Ecto neural progenitor cell (in vitro differentiated cells): ENCODE measurements at places on chromosomes 12 and 14.

GRCh38 chr12:120693848-120694247 is 6.9 kb downstream of the MLEC start:
- DNase-seq = no peak

DNA sequence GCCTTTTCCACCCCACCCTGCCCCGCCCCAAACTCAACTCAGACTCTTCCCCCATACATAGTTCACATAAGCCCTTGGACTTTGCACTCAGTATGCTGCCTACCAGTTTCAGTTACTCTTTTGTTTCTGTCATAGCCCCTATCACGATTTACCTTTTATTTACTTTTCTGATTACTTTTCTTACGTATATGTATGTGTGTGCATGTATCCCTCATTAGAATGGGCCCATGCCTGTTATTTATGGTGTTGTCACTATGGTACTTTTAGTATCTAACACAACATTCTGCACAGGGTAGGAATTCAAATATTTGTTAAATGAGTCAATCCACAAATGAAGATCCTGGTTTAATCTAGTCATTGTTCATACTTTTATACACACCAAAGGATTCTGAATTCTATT is 16.5 kb upstream of the LUM start:
- DNase-seq = no peak

GRCh38 chr12:110256780-110257431 is 24.1 kb upstream of the ATP2A2 start:
- no peak for DNase-seq

DNA sequence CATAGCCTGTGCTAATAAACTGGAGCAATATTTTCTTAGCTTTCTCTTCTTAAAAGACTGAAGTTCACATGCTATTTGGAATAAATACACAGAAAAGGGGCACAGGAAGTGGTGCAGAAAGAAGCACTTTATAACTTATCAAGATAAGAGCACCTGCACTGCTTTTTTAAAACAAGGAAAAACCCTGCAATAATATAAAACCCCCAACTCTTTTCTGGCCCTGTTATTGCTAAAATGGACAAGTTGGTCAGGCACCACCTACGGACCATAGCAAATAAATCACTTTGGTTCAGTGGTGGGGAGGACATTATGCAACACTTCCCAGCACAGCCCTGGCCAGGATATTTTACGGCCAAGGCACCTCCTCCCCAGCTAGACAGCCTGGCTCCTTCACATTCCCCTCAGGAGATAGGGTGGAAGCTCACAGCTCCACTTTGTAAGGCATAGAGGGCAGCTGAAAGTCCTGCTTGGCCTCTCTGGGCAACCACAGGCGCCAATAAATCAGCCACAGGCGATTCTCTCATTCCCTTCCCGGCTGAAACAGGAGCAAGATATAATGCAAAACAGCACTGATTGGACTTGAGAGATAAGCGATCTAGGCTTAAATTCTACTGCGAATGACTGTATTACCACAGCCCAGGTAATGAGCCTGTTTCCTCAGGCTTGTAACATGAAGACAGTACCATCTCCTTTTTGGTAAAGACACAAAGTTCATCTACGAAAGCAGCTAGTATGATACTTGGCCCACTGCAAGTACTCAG is 2.0 kb downstream of the ZBTB25 start:
- DNase-seq = no peak

- DNase-seq = no peak
These were observed 71.6 kb downstream of the MAP1LC3B2 start for GRCh38 chr12:116630762-116631161.

GRCh38 chr12:10358131-10358530 is 31.7 kb downstream of the KLRK1 start:
- no peak for DNase-seq

- DNase-seq = no peak
These were observed 291.7 kb upstream of the DDHD1 start for GRCh38 chr14:53444677-53445312.

- no peak for DNase-seq
These were observed 454.2 kb downstream of the AEBP2 start for GRCh38 chr12:19893514-19893913.

GRCh38 chr14:65065719-65066118 is 36.6 kb downstream of the MAX start:
- DNase-seq = no peak

DNA sequence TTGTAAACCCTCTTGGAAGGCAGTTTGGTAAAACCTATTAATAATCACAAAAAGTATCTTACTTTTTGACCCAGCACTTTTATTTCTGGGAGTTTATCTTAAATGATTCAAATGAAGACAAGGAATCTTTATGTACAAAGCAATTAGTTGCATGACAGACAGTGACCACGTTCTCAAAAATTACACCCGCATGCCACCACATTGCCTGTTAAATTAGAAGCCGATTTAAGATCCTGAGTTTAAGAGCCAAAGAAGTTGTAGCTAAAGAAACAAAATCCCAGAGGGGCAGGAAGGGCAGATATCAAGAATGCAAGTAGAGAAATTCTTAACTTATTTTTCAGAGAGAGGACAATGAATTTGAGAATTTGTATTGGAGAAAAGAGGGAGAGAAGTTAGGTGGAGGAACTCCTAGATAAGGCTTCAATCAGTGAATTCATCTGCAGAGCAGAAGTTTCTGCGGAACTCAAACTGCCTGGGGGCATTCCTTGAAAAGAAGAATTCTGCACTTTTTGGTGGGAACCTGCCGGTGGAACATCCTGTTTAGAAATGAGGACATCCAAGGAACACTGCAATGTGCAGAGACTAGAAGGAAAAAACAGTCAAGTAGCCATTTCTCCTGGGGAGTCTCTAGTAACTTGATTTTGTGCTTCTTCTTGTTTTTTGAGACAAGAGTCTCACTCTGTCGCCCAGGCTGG is 1.1 kb upstream of the RIOX1 start:
- no peak for DNase-seq

GRCh38 chr14:65281991-65282895 is 130.3 kb upstream of the FUT8 start:
- DNase-seq = peak; percentile 77

- no peak for DNase-seq
These were observed 14.6 kb upstream of the SP1 start for GRCh38 chr12:53365245-53365904.

DNA sequence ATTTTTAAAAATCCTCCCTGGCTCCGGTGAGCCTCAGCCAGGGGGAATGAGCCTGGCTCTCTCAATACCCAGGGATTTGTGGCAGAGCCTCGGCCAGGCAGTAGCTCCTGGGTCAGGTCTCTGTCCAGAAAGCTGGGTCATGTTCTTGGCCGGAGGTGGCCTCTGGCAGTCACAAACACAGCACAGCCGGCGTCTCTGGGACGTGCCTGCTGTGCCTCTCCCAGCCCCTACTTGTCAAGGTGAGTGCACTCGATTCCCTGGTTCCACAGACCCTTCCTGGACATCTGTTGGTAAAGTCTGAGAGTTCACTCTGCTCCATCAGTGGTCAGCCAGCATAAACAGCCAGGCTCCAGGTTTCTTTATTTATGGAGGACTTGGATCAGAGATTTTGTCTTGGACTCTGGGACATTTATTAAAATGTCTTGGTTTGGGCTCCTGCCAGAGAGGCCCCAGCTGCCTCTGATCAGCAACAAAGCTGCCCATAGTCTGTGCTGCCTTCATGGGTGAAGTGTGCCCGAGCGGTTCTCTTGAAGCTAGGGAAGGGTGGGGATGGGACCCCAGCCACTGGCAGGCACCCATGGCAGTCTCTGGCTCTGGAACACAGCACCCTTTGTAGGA is 56.7 kb downstream of the DGLUCY start:
- no peak for DNase-seq

- DNase-seq = no peak
These were observed 185.3 kb downstream of the TSPAN9 start for GRCh38 chr12:3262470-3262869.

- peak; percentile 86 for DNase-seq
These were observed 10.9 kb downstream of the TCHP start for GRCh38 chr12:109910969-109911348.

GRCh38 chr12:14362352-14362751 is 3.1 kb upstream of the ATF7IP start:
- no peak for DNase-seq

GRCh38 chr12:74328623-74329022 is 209.0 kb upstream of the ATXN7L3B start:
- DNase-seq = no peak

GRCh38 chr12:131561051-131561450 is 149.8 kb upstream of the SFSWAP start:
- DNase-seq = no peak

GRCh38 chr14:57818511-57818910 is 47.4 kb downstream of the SLC35F4 start:
- no peak for DNase-seq

- no peak for DNase-seq
These were observed 5.4 kb downstream of the RPS6KA5 start for GRCh38 chr14:91055016-91055415.

- DNase-seq = no peak
These were observed 23.8 kb downstream of the MLXIP start for GRCh38 chr12:122102331-122102730.

- DNase-seq = no peak
These were observed 5.6 kb upstream of the EPS8 start for GRCh38 chr12:15794836-15795235.

DNA sequence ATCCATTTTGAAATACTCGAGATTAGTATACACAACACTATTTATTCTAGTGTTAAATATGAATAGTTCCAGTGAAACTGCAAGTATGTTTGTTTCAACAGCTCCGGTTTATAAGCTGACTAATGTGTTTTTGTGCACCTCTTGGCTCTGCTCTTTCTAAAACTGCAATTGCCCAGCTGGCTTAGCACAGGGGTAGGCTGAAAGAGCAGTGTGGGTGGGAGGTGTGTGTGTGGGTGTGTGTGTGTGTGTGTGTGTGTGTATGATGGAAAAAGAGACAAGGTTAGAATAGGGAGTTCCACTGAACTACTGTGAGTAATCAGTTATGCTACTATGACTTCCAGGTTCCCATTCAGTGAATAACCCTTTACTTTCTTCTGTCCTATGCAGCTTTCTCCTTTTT is 37.8 kb upstream of the DDHD1 start:
- DNase-seq = no peak

DNA sequence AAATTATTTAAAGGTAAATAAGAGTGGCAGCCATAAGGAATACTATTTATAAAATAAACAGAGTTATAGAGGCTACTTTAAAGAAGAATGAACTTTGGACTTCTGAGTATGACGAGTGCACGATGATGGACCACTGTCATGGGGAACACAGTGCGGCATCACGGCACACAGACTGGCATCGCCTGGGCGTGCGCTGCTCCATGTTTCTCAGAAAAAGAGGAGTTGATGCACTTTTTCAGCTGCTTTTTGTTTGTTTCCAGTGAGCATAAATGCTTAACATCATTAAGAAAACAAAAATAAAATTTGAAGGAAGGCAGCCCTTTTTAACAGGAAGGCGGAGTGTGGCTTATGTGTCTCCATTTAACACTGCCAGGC is 23.3 kb upstream of the EAPP start:
- DNase-seq = no peak

GRCh38 chr14:24075485-24076301 is 4.3 kb downstream of the CPNE6 start:
- DNase-seq = no peak

DNA sequence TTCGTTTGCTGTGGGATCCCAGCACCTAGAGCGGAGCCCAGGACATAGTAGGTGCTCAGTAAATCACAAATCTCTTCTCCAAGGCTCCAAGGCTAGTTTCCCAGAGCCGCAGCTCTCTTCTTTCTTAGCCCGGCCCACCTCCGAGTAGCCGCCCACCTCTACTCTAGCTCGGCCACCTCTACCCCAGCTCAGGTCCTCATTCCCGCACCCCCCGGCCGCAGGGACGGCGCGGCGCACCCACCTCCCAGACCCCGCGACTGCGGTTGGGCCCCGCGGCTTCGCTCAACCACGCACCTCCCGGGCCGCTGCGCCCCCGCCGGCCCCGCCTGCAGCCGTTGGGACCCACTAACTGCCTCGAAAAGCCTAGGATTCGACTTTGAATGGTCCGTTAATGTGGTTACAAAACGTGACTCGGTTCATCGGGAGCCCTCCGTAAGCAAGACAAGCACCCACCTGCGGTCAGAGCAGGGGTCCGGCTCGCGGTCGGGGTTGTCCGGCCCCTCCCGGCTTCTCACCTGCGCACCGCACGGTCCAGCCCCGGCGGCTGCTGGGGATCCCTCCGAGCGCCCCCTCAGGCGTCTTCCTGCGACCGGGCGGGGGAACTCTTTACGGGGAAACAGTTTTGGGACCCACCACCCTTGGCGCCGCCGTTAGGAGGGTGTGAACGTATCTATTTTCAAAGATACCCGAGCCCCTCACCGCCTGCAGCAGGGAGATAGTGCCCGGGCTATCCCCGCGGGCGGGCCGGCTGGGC is at the start of gene SLC2A14:
TSS of gene SLC2A14 (minus strand) at position 350 of the 754 bp plus-strand sequence. CDS start 3,035 bp downstream, outside the sequence.
- no peak for DNase-seq

DNA sequence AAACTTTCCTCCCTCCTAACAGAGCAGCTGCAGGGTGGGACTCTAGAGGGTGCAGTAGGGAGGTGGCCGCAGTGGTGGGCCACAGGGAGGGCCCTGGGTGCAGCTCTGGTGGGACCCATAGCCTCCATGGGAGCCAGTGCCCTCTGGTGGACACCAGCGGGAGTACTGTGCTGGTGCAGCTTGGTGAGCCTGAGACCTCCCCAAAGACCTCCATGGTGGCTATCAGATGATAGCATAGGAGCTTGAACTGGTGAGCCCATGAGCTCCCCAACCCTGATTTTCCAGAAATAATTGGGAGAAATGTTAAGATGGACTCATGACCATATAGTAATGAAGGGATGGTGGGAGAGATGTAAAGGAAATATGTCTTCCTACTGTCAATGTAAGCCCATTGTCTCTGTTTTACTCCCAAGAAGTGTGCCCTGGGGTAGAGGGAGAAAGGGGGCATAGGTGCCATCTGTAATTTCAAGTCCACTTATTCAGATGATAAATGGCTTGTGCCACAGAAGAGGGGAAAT is 98.7 kb downstream of the GAS2L3 start:
- peak; percentile 75 for DNase-seq

DNA sequence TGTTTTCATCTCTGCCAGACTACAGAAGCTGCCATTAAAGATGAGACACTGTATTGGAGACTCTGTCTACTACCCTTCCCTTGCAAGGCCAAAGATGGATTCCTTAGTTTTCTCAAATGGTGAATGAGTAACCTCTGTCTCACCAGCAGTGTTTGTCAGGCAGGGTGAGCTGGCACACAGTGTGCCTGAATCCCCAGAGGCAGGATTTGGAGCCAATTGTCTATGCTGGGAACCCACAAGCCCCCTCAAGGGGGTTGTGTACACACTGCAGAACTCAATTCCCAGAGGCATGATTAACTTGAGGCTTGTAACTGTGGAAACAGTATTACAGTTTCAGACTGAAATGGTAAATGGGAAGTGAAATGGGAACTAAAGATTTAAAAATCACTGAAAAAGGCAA is 136.8 kb upstream of the PTPRB start:
- DNase-seq = no peak

DNA sequence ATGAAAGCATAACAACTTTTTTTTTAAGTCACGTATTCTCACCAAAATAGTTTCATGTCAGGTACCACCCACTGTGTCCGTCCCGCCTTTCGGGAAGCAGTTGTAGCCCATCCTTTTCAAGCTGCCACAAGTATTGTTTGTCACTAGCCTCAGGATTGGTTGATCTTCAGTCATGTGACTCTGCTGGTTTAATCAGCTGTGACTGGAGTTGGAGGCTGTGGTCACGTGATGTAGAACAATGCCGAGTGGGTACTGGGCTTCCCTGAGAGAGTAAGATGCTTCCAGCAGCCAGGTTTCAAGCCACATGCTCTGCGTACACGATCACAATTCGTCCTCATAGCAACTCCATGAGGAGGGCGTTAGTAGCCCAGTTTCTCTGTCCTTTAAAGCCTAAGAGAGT is 83.0 kb upstream of the WSCD2 start:
- DNase-seq = no peak
